Cerebellar nuclear complex (tissue), 1 donor: ENCODE measurements at places on chromosomes 1 and 21.

GRCh38 chr1:21681426-21681825 is 12.3 kb upstream of the RAP1GAP start:
- DNase-seq = no peak

GRCh38 chr1:119675349-119676345 is 27.6 kb upstream of the ZNF697 start:
- DNase-seq = no peak

DNA sequence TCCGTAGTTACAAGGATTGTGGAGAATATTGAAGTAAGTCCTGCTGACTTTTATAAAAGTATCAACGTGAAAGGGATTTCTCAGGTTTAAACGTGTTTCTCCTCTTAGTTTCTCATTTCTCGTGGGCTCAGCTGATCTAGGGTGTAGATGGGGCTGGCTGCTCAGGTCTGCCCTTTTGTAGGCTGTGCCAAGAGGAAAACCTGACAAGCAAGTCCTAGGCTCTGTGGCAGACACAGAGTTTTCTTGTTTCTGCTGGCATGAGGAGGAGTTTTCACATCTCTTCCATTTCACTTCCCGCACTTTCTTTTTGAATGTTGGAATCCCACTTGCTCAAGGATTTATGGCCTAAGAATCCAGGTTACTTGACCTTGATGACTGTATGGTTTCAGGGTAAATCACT is 14.8 kb downstream of the VPS13D start:
- DNase-seq = no peak

GRCh38 chr1:37867784-37868183 is 8.4 kb upstream of the MTF1 start:
- no peak for DNase-seq

GRCh38 chr1:204211046-204211445 is 2.7 kb downstream of the GOLT1A start:
- DNase-seq = no peak

GRCh38 chr1:42947965-42948732 is 10.5 kb downstream of the SLC2A1 start:
- no peak for DNase-seq

DNA sequence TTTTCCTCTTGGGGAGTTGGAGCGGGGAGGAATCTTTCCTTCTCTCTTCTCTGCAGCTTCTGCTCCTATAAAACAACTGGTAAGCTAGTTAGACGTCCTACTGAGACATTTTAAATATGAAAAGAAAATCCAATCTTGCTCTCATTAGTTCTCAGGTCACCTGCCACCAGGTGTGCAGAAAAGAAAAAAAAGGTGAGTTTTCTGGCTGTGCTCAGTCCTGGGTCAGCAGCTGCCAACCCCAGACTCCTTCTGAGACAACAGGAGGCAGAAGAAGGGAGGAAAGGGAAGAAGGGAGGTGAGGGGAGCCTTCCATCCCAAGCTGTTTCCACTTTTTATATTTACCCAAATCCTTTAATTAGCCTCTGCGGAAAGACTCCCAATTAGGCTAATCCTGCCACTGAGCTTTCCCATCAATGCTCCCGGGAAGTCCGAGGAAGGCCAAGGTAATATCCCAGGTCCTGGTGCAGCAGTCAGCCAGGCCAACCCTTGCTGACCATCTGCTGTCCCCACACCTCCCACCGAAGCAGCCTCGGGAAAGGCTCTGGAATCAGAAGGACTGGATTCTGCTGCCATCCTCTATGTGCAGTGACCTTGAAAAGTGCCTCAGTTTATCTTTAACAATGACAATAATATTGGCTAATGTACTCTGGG is 33.4 kb downstream of the GLIS1 start:
- peak; percentile 25 for DNase-seq

GRCh38 chr1:230787471-230787870 is 40.3 kb downstream of the CAPN9 start:
- DNase-seq = no peak

DNA sequence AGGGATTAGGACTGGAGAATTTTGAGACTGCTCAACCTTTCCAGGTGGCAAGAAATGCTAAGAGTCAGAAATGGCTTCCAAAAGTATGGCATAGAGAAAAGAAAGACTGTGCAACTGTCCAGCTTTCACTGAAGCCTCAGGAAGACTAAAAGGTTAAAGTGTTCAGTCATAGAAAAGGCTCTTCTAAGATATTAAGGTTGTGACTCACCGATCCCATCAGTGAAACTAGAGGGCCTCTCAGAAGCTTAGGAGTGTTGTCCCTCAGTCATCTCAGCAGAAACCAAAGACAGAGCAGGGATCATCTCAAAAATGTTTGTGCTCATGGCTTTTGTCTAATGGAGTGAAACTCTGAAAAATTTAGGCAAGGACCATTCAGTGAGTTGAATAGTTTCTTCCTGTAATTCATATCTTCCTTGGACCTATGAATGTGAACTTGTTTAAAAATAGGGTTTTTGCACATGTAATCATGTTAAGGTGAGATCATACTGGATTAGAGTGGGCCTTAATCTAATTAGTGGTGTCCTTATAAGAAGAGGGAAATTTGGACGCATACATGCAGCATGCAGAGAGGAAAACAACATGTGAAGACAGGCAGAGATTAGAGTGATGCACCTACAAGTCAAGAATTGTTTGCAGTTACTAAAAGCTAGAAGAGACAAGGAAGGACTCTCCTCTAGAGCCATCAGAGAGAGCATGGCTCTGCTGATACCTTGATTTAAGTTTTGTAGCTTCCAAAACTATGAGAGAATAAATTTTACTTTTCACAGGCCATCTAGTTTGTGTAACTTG is 71.3 kb downstream of the RPE65 start:
- DNase-seq = no peak

GRCh38 chr1:52544665-52545525 is 8.0 kb downstream of the TUT4 start:
- no peak for DNase-seq

- DNase-seq = no peak
These were observed 67.8 kb downstream of the FASLG start for GRCh38 chr1:172726740-172727139.

GRCh38 chr1:12383001-12383400 is 153.2 kb downstream of the VPS13D start:
- no peak for DNase-seq

- DNase-seq = no peak
These were observed 102.7 kb downstream of the RUNX1 start for GRCh38 chr21:34946385-34946840.

GRCh38 chr1:226973371-226973897 is 33.3 kb downstream of the COQ8A start:
- peak; percentile 75 for DNase-seq

GRCh38 chr1:222167111-222167510 is 380.8 kb downstream of the HHIPL2 start:
- no peak for DNase-seq

GRCh38 chr1:33842348-33842747 is 21.5 kb upstream of the HMGB4 start:
- DNase-seq = no peak

GRCh38 chr1:32239337-32239736 is 7.7 kb upstream of the FAM167B start:
- DNase-seq = no peak

GRCh38 chr1:220879076-220879508 is at the start of gene HLX:
Gene HLX, plus strand, starts transcription at chr1:220879443. Its CDS starts 415 bp downstream, at chr1:220879858.
- DNase-seq = no peak

- no peak for DNase-seq
These were observed 5.6 kb downstream of the CTSS start for GRCh38 chr1:150760013-150760412.
